Activated CD4-positive, alpha-beta memory T cell treated with anti-CD3 and anti-CD28 coated beads, Interleukin-2, amount 10 ng/mL, durations not matched to agents 7 days and 5 days (primary cell): ENCODE measurements at places on chromosomes 5 and 9. TPM values are rescaled to one million over a fixed set of nuclear protein-coding genes. Genes with fewer than 3 reads are reported as not detected.

DNA sequence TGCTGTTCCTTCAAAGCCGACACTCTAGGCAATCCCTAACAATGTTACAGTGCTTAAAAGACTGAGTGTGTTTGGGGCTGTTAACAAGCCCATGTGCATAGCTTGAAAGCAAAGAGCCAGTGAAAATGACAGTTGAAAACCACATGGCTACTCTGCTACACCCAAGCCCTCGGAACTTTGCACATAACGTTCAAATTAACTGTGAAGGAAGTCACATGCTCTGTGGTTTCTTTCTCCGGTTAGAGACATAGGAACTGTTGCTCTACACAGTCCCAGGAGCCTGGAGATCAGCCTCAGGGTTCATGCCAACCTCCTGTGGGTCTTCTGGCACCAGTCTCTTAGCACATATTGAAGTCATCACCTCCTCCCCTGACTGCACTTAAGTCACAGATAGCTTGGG lies 51.1 kb downstream of the C9orf152 start:
- peaks cover 99% of the 10 kb centered on the region for H3K4me1 ChIP-seq
- no peaks in the 10 kb centered on the region for H3K27me3 ChIP-seq
- peak; percentile 67 for DNase-seq

GRCh38 chr9:115010874-115011273 lies 80.5 kb upstream of the TNFSF8 start:
- peaks cover 56% of the 10 kb centered on the region for H3K4me1 ChIP-seq
- DNase-seq: no peak
- no peaks in the 10 kb centered on the region for H3K36me3 ChIP-seq
- H3K27me3 ChIP-seq: peaks cover 11% of the 10 kb centered on the region

DNA sequence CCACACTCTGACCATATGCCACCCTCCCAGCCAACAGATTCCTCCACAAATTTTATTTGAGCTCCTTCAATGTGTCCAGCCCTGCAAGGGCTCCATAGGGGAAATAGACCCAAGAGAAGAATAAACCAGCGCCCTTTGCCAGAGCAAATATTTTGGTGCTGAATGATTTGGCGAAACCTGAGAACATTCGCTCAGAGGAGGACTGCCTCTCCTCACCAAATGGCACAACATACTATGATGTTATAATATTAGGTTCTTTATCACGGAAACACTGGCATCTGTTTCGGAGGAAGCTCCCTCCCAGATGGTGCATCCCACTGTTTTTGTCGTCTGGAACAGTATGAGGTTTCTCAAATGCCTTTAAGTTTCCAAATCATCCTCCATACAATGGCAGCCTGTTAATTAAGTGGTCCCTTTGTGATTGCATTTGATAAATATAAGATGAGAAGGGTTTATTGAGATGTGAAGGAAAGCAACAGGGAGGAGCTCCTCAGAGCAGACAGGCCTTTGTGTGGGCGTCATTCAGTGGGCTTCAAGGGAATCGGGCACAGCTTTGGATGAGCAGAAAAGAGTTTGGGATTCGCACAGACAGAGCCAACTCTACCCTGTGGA lies 139.1 kb upstream of the ADRA1B start:
- H3K27ac ChIP-seq: no peak overlapping the region
- no peak for DNase-seq
- no peak overlapping the region for H3K4me3 ChIP-seq
- peaks cover 26% of the 10 kb centered on the region for H3K27me3 ChIP-seq
- H3K4me1 ChIP-seq: peaks cover 35% of the 10 kb centered on the region

DNA sequence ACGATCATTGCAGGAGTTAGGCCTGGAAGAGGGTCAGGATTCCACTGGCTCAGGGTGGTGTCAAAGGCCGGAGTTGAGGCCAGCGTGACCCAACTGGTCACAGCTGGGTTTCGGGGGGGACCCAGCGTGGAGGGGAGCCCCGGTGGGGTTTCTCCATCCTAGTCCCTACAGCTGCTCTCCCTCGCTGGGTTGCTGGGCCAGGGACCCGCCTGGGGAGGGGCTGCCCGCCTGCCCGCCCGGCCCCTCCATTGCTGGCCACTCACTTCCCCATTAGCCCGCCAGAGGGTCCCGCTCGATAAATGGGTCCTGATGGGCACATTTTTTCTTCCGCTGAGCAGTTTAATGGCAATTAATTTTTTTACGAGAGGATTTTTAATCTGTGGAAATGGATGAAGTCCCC lies 8.8 kb downstream of the CCDC187 start:
- H3K4me1 ChIP-seq: no peaks in the 10 kb centered on the region
- H3K4me3 ChIP-seq: no peak overlapping the region
- no peaks in the 10 kb centered on the region for H3K36me3 ChIP-seq
- no peak for DNase-seq
- no peak overlapping the region for H3K27ac ChIP-seq

- no peak overlapping the region for H3K27ac ChIP-seq
- DNase-seq: no peak
- peaks cover 65% of the 10 kb centered on the region for H3K36me3 ChIP-seq
- no peak overlapping the region for H3K4me3 ChIP-seq
- H3K4me1 ChIP-seq: peaks cover 68% of the 10 kb centered on the region
Measured at GRCh38 chr9:120787933-120788332, 5.3 kb downstream of the FBXW2 start.

GRCh38 chr5:123285122-123286023 lies 137.8 kb downstream of the CEP120 start:
- H3K36me3 ChIP-seq: no peaks in the 10 kb centered on the region
- DNase-seq: no peak
- H3K4me3 ChIP-seq: no peak overlapping the region
- peaks cover 36% of the 10 kb centered on the region for H3K27me3 ChIP-seq
- no peaks in the 10 kb centered on the region for H3K4me1 ChIP-seq

GRCh38 chr9:1267581-1267980 lies 217.4 kb downstream of the DMRT2 start:
- no peak for DNase-seq
- H3K36me3 ChIP-seq: no peaks in the 10 kb centered on the region
- no peaks in the 10 kb centered on the region for H3K4me1 ChIP-seq
- H3K27ac ChIP-seq: no peak overlapping the region
- H3K27me3 ChIP-seq: no peaks in the 10 kb centered on the region

DNA sequence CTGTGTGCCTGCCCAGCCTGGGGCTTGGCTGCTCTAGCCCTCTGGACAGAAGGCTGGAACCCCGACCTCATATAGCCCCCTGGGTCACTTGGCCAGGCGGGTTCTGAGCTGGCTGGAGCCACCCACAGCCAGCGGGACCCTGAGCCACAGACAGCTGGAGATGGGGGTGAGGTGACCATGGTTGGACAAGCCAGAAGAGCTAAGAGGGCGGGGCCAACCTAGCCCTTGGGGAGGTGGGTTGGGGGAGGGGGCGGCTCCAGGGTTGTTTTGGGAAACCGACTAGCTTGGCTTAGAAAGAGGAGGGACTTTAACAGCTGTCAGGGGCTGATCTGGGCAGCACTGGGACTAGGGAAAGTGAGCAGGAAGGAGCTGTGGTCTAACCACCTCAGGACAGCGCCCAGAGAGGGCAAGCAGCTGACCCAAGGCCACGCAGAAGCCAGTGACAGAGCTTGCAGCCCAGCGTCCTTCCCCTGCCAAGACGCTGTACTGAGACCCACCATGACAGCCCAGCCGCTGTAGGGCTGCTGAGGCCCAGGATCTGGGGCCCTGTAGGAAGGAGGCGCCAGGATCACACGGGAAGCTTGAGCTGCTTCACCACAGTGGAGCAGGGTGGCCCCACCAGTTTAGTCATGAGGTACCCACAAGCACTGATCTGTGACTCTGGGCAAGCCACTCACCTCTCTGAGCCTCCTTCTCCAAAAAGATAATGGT lies 2.2 kb downstream of the AIF1L start:
- H3K27me3 ChIP-seq: peaks cover 33% of the 10 kb centered on the region
- H3K36me3 ChIP-seq: peaks cover 2% of the 10 kb centered on the region
- no peak for DNase-seq
- H3K4me1 ChIP-seq: peaks cover 18% of the 10 kb centered on the region

DNA sequence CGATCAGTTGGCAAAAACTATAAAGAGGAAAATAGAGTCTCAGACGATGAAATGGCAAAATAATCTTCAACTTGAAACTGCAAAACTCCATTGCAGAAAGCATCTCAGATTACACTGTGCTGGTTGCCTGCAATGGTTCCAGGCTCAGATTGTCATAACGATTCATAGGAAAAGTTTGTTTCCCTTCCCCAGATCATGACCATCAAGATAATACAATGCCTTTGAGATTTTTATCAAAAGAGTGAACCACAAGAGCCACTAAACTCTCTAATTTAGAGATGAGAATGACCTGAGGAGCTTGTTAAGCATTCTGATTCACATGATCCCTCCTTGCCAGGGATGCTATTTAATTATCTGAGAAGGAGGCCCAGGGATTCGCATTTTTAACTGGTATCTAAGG lies 52.6 kb upstream of the ITGA1 start:
- no peak for DNase-seq
- H3K4me3 ChIP-seq: no peak overlapping the region
- peaks cover 31% of the 10 kb centered on the region for H3K4me1 ChIP-seq
- H3K27ac ChIP-seq: no peak overlapping the region
- no peaks in the 10 kb centered on the region for H3K27me3 ChIP-seq
- peaks cover 19% of the 10 kb centered on the region for H3K36me3 ChIP-seq

GRCh38 chr9:27090231-27090630 lies 18.8 kb upstream of the TEK start:
- H3K4me1 ChIP-seq: no peaks in the 10 kb centered on the region
- no peak overlapping the region for H3K4me3 ChIP-seq
- DNase-seq: no peak
- H3K27me3 ChIP-seq: peaks cover 3% of the 10 kb centered on the region
- H3K36me3 ChIP-seq: no peaks in the 10 kb centered on the region

DNA sequence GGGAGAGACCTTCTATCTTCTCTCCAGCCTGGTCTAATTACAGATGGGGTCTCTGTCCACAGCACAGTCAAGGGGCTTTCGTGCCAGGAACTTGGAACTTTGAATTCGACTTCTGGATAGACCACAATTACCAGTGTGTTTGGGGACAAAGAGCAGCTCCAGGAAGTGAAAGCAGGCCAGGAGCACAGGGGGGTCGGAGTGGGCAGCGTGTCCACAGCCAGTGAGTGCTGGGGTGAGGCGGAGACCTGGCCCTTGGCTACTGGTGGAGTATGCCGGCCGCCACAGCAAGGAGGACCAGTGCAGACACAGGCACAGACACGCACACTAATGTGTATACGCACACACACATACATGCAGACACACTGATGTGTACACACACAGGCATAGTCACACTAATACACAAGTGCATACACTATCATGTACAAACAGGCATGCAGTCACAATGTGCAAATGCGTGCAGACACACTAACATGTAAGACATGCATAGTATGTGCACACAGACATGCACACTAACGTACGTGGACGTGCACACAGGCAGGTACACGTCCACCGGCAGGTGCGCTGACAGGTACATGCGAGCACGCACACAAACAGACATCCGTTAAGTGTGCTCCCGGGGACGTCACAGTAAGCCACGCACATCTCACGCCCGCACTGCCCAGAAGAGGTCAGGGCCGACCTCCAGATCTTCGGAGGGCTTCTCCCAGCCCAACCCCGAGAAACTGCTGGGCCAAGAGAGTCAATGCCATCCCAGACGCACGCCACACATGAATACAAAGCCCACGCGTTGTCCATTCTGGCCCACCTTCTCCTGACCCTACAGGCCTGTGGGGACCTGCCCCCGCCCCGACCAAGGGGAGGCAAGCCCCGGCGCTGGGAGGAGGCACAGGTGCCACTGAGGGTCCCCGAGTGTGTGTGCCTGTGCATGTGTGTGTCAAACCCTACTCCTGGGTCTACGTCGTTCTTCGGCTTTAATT lies 46.5 kb downstream of the NKD2 start:
- no peaks in the 10 kb centered on the region for H3K4me1 ChIP-seq
- peak overlapping the region; percentile 29 for H3K27ac ChIP-seq
- H3K27me3 ChIP-seq: no peaks in the 10 kb centered on the region
- no peaks in the 10 kb centered on the region for H3K36me3 ChIP-seq
- DNase-seq: no peak

DNA sequence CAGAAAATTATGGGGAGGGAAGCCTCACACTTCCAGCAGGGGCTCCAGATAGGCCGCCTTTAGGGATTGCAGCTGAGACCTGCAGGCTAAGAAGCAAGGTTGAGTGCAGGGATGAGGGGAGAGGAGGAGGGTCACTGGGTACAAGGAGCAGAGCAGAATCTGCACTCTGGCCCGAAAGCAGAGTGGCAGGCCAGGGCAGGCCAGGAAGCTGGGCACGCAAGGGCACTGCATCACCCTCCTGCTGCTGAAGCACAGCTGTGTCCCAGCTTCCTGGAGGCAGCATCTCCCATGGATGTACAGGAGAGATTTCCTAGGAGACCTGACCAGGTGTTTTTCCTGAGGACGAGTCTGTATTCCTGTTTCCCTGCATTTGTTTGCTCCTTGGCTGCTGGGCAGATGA lies 92.1 kb downstream of the SYK start:
- H3K27ac ChIP-seq: no peak overlapping the region
- no peaks in the 10 kb centered on the region for H3K4me1 ChIP-seq
- no peaks in the 10 kb centered on the region for H3K36me3 ChIP-seq
- no peak overlapping the region for H3K4me3 ChIP-seq

- peaks cover 32% of the 10 kb centered on the region for H3K27me3 ChIP-seq
- H3K27ac ChIP-seq: no peak overlapping the region
- no peak overlapping the region for H3K4me3 ChIP-seq
- no peaks in the 10 kb centered on the region for H3K36me3 ChIP-seq
- no peak for DNase-seq
Measured at GRCh38 chr9:125889112-125889475, 141.9 kb downstream of the PBX3 start.

GRCh38 chr9:128841694-128842492 lies 12.3 kb upstream of the SPOUT1 start:
- no peaks in the 10 kb centered on the region for H3K27me3 ChIP-seq
- H3K4me1 ChIP-seq: no peaks in the 10 kb centered on the region
- DNase-seq: no peak
- peaks cover 8% of the 10 kb centered on the region for H3K36me3 ChIP-seq
- H3K27ac ChIP-seq: no peak overlapping the region
- no peak overlapping the region for H3K4me3 ChIP-seq

- no peak overlapping the region for H3K27ac ChIP-seq
- H3K27me3 ChIP-seq: no peaks in the 10 kb centered on the region
- DNase-seq: no peak
- peaks cover 40% of the 10 kb centered on the region for H3K4me1 ChIP-seq
- H3K36me3 ChIP-seq: no peaks in the 10 kb centered on the region
Measured at GRCh38 chr9:127051881-127052595, 70.4 kb downstream of the ANGPTL2 start.

- peak overlapping the region; percentile 59 for H3K27ac ChIP-seq
- peaks cover 2% of the 10 kb centered on the region for H3K27me3 ChIP-seq
- H3K4me1 ChIP-seq: peaks cover 26% of the 10 kb centered on the region
- H3K4me3 ChIP-seq: no peak overlapping the region
Measured at GRCh38 chr9:79570448-79571308, 1.1 kb upstream of the TLE4 start.

The PCDHB4 gene
- not detected for total RNA-seq

The BASP1 gene
- total RNA-seq: not detected

The FER gene
- 6.0 TPM for total RNA-seq

The RBM22 gene
- 66.8 TPM for total RNA-seq

The ADGRV1 gene
- not detected for total RNA-seq

The FOXI1 gene
- total RNA-seq: not detected

The FBN2 gene
- total RNA-seq: not detected

The OLFM1 gene
- total RNA-seq: not detected

The MPDZ gene
- not detected for total RNA-seq

The RANBP3L gene
- total RNA-seq: not detected
